Breast epithelium (tissue), 4 donors: ENCODE measurements at places on chromosomes 13 and 19. TPM values are rescaled to one million over a fixed set of nuclear protein-coding genes. Genes with fewer than 3 reads are reported as not detected.

The SIRT6 gene
- total RNA-seq: 29.8 TPM

The NXNL1 gene
- not detected for total RNA-seq

The SETDB2 gene
- total RNA-seq: 12.8 TPM

DNA sequence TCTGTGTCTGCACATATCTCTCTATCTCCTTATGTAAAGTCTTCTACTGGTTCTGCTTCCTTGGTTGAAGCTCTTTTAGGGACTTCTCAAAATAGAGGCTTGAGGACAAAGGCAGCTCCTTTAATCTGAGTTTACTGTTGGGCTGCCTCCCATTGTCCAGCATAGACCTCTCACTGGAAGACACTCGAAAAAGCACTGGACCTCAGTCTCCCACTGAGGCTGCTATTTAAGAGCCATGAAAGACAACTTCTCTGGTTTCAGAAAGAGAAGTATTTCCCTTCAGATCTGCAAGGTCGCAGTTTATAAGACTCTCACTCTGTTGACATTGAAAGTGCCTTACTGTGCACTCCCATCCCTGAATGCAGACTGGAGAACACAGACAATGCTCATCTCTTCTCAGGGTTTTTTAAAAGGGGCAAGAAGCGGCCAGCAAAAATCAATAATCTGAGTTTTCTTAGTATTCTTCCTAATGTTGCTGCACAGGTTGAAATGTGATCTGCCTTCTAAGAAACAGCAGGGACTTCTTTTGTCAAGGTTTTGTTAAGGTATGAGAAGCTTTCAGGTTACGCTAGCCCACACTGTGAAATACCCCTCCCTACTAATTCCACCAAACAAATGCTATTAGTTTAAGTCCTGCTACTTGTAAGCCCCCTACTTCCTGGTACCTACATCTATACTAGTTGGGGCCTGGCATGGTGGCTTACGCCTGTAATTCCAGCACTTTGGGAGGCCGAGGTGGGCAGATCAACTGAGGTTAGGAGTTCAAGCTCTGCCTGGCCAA, 450.0 kb upstream of the SLC10A2 start:
- no peak overlapping the region for H3K4me3 ChIP-seq
- H3K27me3 ChIP-seq: no peaks in the 10 kb centered on the region
- no peaks in the 10 kb centered on the region for H3K36me3 ChIP-seq
- no peak for DNase-seq
- H3K27ac ChIP-seq: no peak overlapping the region

DNA sequence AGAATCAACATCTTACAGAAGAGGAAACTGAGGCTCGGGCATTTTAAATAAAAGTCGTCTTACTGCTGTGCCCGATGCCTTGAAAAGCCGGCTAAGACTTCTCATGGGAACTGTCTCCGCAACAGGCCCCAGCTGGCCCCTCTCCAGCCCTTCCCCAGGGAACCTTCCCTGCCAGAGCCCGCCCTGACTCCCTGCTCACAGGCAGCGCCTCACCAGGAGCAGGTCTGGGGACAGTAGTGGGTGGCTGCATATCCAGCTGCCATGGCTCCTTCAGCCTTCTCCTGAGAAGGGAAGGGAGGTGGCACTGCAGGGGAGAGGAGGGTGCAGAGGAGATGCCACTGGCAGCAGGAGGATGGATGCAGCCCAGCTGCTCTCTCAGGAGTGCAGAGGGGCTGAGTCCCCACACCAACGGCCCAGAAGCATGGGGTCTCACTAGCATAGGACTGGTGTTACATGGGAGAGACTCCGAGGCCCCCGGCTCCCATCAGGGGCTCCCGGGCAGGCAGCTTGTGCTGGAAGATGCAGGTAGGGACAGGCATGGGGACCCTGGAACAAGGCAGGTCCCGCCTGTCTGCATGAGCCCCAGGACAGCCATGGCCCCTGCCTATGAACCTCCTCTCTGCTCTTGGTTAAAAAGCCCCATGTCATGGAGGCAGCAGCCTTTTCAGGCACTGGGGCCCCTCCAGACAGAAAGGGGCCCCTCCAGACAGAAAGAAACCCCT, 216.4 kb upstream of the SGCG start:
- H3K4me3 ChIP-seq: no peak overlapping the region
- H3K27me3 ChIP-seq: no peaks in the 10 kb centered on the region
- H3K27ac ChIP-seq: no peak overlapping the region
- H3K4me1 ChIP-seq: no peaks in the 10 kb centered on the region

- no peak for DNase-seq
- H3K4me3 ChIP-seq: no peak overlapping the region
- H3K36me3 ChIP-seq: no peaks in the 10 kb centered on the region
These were observed 25.5 kb downstream of the OR7A5 start for GRCh38 chr19:14809272-14810057.

- no peaks in the 10 kb centered on the region for H3K27me3 ChIP-seq
- H3K4me3 ChIP-seq: no peak overlapping the region
- DNase-seq: no peak
- no peak overlapping the region for H3K27ac ChIP-seq
These were observed 185.7 kb downstream of the VWA8 start for GRCh38 chr13:41775251-41775650.

GRCh38 chr19:28409859-28410258, 803.1 kb downstream of the UQCRFS1 start:
- H3K4me1 ChIP-seq: no peaks in the 10 kb centered on the region
- DNase-seq: no peak
- H3K27me3 ChIP-seq: no peaks in the 10 kb centered on the region
- H3K27ac ChIP-seq: no peak overlapping the region
- H3K36me3 ChIP-seq: no peaks in the 10 kb centered on the region

DNA sequence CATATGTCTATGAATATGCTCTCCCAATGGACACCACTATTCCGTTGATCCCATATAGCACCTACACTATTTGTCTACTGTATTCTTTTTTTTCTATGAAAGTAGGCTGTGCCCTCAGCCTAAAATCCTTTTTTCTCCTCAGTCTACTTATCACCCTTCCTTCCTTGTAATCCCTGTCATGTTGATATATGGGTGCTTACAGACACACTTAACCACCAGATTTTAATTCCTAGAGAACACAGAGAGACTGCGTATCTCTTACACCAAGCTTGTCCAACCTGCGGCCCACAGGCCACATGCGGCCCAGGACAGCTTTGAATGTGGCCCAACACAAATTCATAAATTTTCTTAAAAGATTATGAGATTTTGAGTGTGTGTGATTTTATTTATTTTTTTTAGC, 101.1 kb downstream of the ZAR1L start:
- no peaks in the 10 kb centered on the region for H3K4me1 ChIP-seq
- no peak overlapping the region for H3K27ac ChIP-seq
- no peak for DNase-seq
- H3K36me3 ChIP-seq: no peaks in the 10 kb centered on the region
- H3K4me3 ChIP-seq: no peak overlapping the region

DNA sequence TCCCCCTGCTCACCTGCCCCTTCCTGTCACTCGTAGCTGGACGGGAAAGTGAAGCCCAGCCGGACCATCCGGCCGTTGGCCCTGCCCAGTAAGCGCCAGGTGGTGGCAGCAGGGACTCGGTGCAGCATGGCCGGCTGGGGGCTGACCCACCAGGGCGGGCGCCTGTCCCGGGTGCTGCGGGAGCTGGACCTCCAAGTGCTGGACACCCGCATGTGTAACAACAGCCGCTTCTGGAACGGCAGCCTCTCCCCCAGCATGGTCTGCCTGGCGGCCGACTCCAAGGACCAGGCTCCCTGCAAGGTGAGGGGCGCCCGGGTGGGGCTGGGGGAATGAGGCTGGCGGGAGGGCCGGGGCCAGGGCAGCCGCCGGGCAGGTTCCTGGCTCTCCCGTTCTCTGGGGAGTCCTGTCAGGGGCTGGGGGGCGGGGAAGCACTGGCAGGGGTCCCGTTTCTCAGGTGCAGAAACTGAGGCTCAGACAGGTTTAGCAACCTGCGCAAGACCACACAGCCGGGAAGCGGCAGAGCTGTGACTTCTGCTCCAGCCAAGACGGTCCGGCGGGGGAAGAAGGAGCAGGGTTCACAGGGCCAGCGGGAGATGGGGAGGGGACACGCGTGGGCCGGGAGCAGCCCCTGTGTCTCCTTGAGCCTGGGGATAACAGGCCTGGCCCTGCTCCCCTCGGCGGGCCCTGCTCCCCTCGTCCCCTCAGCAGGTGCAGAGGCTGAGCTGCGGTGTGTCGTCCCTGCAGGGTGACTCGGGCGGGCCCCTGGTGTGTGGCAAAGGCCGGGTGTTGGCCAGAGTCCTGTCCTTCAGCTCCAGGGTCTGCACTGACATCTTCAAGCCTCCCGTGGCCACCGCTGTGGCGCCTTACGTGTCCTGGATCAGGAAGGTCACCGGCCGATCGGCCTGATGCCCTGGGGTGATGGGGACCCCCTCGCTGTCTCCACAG, 5.3 kb downstream of the GZMM start:
- no peak overlapping the region for H3K27ac ChIP-seq
- no peaks in the 10 kb centered on the region for H3K36me3 ChIP-seq
- H3K27me3 ChIP-seq: peaks cover 3% of the 10 kb centered on the region
- H3K4me3 ChIP-seq: no peak overlapping the region

GRCh38 chr13:102584434-102584833, 12.4 kb upstream of the TPP2 start:
- no peaks in the 10 kb centered on the region for H3K27me3 ChIP-seq

DNA sequence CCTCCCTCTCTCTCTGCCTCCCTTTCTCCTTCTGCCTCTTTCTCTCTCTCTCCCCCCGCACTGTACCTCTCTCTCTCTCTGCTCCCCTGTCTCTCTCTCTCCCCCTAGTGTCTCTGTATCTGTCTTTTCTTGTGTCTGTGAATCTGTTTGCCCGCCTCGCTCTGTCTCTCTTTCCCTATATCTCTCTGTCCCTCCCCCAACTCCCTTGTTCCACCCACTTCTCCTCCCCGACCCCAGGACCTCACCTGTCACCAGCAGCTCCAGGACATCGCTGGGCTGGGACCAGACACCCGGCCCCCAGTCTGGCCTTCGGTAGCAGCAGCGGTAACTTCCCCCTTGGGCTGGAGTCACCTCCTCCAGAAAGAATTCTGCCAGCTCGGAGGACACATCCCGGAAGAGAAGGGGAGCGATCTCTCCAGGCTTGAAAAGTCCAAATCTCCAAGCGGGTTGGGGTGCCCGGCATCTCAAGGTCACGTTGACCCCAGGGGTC, 3.9 kb downstream of the OSCAR start:
- no peaks in the 10 kb centered on the region for H3K27me3 ChIP-seq
- no peak for DNase-seq
- H3K4me1 ChIP-seq: peaks cover 4% of the 10 kb centered on the region
- H3K36me3 ChIP-seq: no peaks in the 10 kb centered on the region
- peak overlapping the region; percentile 64 for H3K4me3 ChIP-seq

GRCh38 chr19:28424077-28424476, 788.9 kb downstream of the UQCRFS1 start:
- H3K4me3 ChIP-seq: no peak overlapping the region
- H3K4me1 ChIP-seq: no peaks in the 10 kb centered on the region
- H3K27ac ChIP-seq: no peak overlapping the region
- no peaks in the 10 kb centered on the region for H3K27me3 ChIP-seq
- no peak for DNase-seq

- H3K4me3 ChIP-seq: no peak overlapping the region
- no peaks in the 10 kb centered on the region for H3K36me3 ChIP-seq
- H3K4me1 ChIP-seq: no peaks in the 10 kb centered on the region
- H3K27ac ChIP-seq: no peak overlapping the region
- H3K27me3 ChIP-seq: no peaks in the 10 kb centered on the region
These were observed 502.4 kb downstream of the MYO16 start for GRCh38 chr13:109131698-109132257.

- DNase-seq: no peak
- no peak overlapping the region for H3K4me3 ChIP-seq
- H3K36me3 ChIP-seq: no peaks in the 10 kb centered on the region
These were observed 286.5 kb downstream of the FOXO1 start for GRCh38 chr13:40379794-40380578.

DNA sequence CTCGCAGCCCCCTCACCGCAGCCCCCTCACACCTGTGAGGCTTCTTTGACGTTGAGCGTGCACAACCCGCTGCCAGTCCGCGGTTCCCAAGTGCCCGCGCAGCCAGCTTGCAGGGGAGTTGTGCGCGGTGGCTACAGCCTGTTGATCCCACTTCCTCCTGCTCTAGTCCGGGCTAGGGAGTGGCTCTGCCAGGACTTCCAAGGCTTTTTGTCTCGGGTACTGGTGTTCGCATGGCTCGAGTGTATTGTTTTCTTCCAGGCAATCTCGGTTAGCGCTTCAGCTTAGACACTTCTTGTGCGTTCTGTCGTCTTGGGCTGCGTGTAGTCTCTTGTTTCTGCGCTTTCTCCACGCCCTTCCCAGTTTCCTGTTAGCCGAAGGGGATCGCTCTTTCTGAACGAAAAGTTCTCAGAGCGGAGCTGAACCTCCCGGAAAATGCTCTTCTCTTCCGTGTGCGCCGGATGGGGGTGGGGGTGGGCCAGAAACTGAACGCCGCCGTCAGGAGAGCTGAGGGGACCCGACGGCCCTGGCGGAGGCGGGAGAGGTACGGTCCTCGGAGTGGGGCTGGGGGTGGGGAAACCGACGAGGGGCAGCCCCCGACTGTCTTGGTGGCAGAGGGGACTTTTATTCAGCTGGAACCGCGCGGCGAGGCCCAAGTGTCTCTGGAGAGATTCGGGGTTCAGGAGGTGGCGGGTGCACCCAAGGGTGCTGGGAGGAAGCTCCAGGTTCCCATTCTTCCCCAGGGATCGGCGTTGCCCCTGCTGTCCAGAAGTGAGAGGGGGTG, 697 bp upstream of the DGKH start:
- DNase-seq: peak; percentile 22
- H3K4me3 ChIP-seq: peak overlapping the region; percentile 85
- H3K27ac ChIP-seq: peak overlapping the region; percentile 87
- H3K27me3 ChIP-seq: no peaks in the 10 kb centered on the region
- no peaks in the 10 kb centered on the region for H3K36me3 ChIP-seq
- H3K4me1 ChIP-seq: no peaks in the 10 kb centered on the region

DNA sequence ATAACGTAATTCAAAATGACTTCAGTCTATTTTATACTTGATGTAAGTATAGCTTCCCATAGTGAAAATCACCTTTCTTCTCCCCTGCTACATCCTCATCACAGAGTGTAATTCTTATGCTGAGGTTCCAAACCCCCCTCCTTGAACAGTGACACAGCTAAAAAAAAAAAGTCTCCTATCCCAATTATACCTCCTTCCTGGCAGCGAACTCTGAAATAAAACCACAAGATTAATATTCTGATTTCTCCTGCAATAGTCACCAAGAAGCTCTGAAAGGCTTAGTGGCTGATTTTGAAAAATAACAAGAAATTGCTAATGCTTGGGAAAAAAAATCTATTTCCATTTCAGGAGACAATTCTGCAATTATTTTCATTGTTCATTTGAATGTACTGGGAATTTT, 36.3 kb downstream of the EFNB2 start:
- H3K27me3 ChIP-seq: no peaks in the 10 kb centered on the region
- H3K4me3 ChIP-seq: no peak overlapping the region
- H3K27ac ChIP-seq: peak overlapping the region; percentile 8
- no peaks in the 10 kb centered on the region for H3K36me3 ChIP-seq

DNA sequence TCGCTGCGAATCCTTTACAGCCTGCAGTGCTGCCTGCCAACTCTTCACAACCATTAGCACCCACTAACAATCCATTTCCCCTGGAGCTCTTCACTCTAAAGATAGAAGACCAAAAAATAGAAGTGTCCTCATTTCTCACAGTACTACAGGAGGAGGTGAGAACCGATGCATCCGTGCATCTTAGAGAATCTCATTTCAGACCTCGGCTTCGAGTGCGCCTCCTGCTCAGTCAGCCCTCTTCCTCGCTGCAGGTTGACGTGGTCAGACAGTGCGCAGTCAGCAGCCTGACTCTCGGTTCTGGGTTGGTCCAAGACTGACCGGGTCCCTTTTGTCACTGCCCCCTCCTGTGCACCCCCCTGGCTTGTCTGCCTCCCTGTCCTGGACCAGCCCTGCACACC, 85.3 kb downstream of the RAB20 start:
- no peak for DNase-seq
- H3K27ac ChIP-seq: no peak overlapping the region
- H3K4me3 ChIP-seq: no peak overlapping the region
- no peaks in the 10 kb centered on the region for H3K27me3 ChIP-seq

- no peaks in the 10 kb centered on the region for H3K27me3 ChIP-seq
- no peak for DNase-seq
- no peak overlapping the region for H3K27ac ChIP-seq
- H3K4me1 ChIP-seq: no peaks in the 10 kb centered on the region
- no peak overlapping the region for H3K4me3 ChIP-seq
These were observed 16.8 kb upstream of the IGSF23 start for GRCh38 chr19:44596428-44597130.
